Heart left ventricle (tissue), 16 donors: ENCODE measurements at places on chromosomes 2 and 18. TPM values are rescaled to one million over a fixed set of nuclear protein-coding genes. Genes with fewer than 3 reads are reported as not detected.

GRCh38 chr2:174510583-174511189, 23.9 kb upstream of the GPR155 start:
- DNase-seq = no peak

- DNase-seq = no peak
Measured at GRCh38 chr18:49677081-49677480, 115.2 kb downstream of the LIPG start.

DNA sequence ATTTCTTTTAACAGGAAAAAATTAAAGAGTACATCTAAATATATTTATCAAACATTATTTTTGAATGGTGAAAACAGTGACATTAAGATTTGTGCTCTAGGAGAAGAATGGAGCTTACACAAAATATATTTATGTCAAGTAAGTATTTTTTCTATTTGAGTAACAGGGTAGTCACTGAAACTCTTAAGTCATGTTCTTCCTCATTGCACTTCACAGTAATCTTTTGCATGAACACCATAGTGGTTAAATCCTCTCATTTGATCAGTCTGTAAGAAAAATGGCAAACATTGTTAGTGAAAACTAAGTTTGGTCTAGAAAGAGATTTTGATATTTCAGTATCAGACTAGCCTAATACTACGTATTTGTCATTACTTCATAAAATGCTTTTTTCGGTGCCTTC, 8.1 kb downstream of the GMCL1 start:
- no peak for DNase-seq

The PRKAG3 gene
- total RNA-seq = not detected

- DNase-seq = no peak
Measured at GRCh38 chr18:3511980-3512379, 62.0 kb downstream of the TGIF1 start.

The LYPD6 gene
- total RNA-seq = 0.13 TPM

The ZDBF2 gene
- total RNA-seq = 13.9 TPM

The ZNF519 gene
- total RNA-seq = 6.3 TPM

DNA sequence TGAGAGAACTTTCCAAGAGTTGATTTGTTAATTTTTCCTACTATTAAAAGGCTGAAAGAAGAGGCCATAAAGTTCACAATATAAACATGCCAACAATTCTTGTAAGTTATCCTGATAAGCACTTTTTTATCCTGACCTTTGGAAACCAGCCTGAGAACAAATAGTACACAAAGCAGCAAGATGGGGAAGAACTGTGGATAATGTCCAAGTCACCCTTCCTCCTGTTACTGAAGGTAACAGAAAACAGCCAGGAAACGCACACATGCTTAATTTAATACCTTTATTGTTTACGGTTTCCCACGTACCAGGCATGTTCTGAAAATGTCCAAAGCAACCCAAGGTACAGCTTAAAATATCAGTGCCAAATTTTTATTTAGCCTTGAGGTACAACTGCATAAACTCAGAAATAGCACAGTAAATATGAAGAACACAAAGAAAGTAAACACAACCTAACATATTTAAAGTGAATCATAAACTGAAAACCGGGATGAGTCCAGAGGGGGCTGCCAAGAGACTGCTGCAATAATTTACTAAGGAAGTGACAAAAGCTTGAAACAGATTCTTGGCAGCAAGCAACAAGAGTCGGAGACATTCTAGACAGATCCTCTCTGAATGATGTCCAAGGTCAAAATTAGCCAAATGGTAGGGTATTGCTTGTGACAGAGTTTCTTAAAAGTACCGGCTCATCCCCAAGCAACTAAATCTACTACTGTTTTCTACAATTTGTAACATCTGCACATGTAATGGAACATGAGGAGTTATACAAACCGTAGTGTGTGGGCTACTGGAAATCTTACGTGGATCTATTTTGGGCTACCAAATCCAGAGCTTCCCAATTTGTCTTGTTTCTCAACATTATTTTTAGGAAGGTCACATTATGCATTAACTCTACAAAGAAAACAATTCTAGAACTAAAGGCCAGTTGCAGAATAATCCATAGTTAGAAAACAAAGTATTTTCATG, 93.2 kb downstream of the CABYR start:
- DNase-seq = peak; percentile 18

- no peak for DNase-seq
Measured at GRCh38 chr2:74378007-74378406, 2.1 kb downstream of the DCTN1 start.

DNA sequence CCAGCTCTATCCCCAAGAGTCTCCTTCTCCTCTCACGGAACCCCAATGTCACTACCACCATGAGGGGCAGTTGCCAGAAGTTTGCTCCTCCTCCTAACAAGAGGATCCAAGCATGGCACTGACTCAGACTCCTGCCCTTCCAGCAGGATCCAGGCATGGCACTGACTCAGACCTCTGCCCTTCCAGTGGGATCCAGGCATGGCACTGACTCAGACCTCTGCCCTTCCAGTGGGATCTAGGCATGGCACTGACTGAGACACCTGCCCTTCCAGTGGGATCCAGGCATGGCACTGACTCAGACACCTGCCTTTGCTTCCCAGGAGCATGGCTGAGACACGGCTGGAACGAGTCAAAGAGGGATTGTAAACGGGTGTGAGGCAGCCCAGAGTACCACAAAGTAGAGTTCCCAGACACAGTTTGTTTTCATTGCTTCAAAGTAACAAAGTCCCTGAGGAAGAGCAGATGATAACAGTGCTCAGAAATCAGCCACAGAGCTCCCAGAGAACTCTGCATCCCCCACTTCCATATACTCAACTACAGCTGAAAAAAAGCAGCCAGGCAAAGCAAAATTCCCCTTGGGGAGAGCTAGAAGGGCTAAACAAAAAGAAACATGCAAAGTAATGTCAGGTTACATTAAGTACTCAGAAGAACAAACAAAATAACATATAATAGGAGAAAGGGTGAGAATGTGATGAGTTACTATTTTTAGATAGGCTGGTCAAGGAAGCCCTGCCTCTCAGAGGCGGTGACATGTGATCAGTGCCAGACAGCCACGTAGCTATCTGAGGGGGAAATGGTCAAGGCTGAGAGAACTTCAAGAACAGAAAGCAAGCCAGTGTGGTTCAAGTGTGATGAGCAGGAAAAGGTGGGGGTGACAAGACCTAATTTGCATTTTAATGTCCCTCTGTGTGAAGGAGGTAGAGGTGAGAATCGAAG, 3.0 kb downstream of the BUB1 start:
- no peak for DNase-seq

The ASB3 gene
- total RNA-seq = 11.6 TPM

The CCDC68 gene
- total RNA-seq = 2.5 TPM

DNA sequence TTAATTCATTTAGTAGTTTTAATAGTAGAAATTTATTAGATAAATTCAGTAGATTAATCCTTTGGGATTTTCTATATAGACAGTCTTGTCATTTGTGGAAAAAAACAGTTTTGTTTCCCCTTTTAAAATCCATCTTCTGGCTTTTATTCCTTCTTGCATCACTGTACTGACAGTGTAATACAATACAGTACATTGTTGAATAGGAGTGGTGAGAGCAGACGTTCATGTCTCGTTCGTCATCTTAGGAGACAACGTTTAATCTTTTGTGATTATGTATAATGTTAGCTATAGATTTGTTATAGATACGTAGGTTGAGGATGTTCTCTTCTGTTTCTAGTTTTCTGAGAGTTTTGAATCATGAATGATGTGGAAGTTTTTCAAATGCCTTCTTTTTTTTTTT, 61.8 kb downstream of the NCOA1 start:
- DNase-seq = no peak

DNA sequence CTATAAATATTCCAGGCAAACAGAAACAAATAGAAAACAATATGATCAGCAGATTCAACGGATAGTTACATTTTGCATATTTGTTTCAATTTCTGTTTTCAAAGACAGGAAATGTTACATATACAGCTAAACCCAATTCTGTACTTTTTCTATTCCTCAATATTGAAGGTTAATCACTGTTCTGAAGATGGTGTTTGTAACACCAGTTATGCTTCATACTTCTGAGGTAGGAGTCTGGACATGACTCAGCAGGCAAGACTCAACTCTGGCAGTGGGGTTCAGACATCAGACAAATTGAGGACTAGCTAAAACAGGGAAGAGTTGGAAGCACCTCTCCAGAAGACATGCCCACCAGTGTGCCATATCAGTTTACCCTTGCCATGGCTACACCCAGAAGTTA, 16.6 kb downstream of the SERPINB13 start:
- no peak for DNase-seq

- DNase-seq = peak; percentile 60
Measured at GRCh38 chr2:188292348-188293239, 920 bp downstream of the GULP1 start.

- no peak for DNase-seq
Measured at GRCh38 chr2:6958616-6959235, 41.5 kb downstream of the RNF144A start.

The UGT1A3 gene
- not detected for total RNA-seq

DNA sequence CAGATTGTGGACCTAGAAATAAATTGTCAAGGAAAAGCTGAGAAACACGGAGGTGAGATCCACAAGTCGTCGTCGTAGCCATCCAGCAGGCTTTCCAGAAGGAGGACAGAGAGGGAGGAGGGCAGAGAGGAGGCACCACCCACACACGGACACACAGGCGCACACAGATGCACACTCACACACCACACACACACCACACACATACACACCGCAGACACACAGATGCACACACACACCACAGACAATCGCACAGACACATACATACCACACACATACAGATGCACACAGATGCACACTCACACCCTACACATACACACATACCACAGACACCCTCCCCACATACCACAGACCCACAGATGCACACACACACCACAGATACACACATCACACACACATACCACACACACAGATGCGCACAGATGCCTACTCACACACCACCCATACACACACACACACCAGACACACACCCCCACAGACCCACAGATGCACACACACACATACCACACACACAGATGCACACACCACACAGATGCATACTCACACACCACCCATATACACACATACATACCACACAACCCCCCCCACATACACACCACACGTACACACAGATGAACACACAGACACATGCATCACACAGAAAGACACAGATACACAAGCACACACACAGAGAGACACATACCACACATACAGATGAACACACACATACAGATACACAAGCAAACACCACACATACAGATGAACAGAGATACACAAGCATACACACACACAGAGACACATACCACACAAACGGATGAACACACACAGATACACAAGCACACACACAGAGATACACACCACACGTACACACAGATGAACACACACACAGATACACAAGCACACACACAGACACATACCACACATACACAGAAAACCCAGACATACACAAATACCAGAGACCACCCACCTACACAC, 12.7 kb upstream of the BOK start:
- no peak for DNase-seq

GRCh38 chr2:94956797-94957391, 68.6 kb upstream of the MAL start:
- no peak for DNase-seq

The CENPA gene
- 4.9 TPM for total RNA-seq

The LBX2 gene
- total RNA-seq = not detected

- DNase-seq = no peak
Measured at GRCh38 chr18:69491576-69491975, 90.9 kb downstream of the DOK6 start.

GRCh38 chr18:31581498-31582197, 10.0 kb upstream of the TTR start:
- no peak for DNase-seq

DNA sequence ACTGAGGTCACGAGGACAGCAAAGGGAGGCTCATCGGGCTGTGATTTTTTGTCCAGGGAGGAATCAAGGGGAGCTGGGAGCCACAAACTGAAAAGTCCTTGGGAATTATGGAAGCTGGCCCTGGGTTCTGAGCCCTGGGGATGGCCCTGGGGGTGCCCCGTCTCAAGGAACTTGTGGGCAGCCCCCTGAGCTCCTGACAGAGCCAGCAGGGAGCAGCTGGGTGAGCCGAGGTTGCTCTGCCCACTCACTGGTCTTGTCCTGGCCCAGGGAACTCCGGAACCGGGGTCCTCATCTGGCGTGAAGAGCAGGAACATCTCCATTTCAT, 61.3 kb upstream of the HDAC4 start:
- no peak for DNase-seq

- DNase-seq = no peak
Measured at GRCh38 chr2:150878356-150878755, 383.3 kb downstream of the RBM43 start.

The SERPINB5 gene
- not detected for total RNA-seq

DNA sequence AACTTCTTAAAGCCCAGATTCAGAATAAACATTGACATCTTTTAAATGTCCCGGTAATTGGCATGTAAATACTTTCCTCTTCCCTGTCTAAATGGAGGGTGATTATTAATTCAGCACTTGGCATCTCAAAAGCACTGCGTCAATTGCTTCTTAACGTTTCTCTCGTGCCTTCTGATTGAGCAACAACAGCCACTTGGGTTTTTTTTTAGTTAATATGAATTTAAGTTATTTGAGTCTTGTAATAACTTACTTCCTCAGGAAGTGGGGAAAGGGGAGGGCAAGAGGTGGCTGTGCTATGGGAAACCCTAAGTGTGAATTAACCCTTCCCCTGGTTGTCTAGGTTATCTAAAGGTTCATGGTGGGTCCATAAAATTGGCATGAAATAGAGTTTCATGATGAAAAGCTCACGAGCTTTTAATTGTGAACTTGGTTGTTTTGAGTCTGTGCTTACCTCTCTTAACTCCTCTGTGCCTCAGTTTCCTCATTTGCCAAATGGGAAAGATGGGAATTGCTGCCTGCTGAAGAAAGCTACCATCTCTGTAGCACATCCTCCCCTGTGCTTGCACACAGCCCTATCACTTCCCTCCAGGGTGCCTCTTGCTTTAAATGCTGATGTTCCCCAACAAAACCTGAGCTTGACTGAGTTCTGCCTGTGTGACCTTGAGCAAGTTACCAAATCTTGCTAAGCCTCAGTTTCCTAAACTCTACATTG, 126.3 kb upstream of the BCL2L11 start:
- no peak for DNase-seq

The RAPGEF4 gene
- total RNA-seq = 11.0 TPM

GRCh38 chr2:214628091-214628490, 181.4 kb downstream of the BARD1 start:
- no peak for DNase-seq

- DNase-seq = no peak
Measured at GRCh38 chr2:68812251-68812650, 58.9 kb downstream of the BMP10 start.

The C2orf15 gene
- 0.69 TPM for total RNA-seq

DNA sequence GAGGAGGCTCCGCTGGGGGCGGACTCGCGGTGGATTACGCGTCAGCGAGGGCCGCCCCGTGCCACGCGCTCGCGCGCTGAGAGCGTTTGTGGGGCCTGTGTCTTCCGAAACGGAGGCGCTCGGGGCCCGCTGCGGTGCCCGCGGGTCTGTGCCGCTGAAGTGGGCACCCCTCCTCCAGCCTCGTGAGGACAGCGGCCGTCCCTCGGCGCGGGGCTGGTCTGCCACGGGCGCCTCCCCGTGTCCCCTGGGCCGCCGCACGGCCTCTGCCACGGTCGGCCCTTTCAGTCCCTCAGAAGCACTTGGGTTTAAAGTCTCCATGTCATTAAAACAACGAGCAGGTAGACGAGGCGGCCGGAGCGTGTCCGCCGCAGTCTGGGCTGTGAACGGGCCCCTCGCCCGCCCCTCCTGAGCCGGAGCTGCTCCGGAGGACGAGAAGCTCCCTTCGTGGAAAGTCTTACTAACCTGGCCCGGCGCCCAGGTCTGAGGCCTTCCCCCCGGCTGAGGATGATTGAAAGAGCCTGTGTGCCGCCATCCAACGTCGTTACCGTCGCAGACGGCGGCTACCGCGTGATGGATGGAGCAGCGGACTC, 97.6 kb downstream of the NFATC1 start:
- peak; percentile 62 for DNase-seq
